ENCODE measurements at places on chromosomes 7 and 10. TPM values are rescaled to one million over a fixed set of nuclear protein-coding genes. Genes with fewer than 3 reads are reported as not detected.
A peak's percentile ranks its signal among the peaks of the same experiment; 100 is the strongest.

Gene ZSCAN25
- 4.3 TPM for polyA plus RNA-seq

Gene SEMA3E
- not detected for polyA plus RNA-seq

Gene PRRT4
- 1.9 TPM for polyA plus RNA-seq

DNA sequence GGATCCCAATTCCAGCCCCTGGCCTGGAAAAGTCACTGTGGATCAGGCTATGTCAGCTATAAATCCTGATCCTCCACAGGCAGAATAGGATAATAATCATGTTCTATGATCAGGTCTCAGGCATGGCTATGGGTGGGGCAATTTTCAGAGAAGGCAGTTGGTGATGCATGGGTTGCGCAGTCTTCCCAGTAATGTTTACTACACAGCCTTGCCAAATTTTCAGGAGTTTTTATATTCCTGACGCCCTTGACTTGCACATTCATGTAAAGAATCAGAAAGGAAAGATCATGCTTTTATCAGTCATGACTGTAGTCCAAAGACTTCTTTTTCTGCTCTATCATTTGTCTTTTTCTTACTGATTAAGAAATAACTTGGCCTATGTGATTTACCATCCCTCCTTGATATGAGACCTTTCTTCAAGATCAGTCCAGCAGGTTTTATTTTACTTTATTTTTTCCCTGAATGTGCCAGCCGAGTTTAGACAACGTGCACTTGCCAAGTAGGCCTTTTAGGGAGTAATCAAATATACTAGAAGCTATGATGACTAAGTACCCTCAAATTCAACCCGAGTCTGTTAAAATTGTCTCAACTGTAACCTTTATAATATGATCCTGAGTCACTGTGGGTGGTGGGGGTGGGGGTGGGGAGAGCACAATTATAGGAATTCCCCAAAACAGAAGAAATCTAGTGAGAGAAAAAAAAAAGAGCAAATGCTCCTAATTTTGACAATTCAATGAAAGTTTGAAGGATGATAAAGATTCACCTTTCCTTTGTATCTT is 31.9 kb downstream of the ARL4A start:
- peak; percentile 78 for DNase-seq

All from CD14-positive monocyte (primary cell).